Activated T-helper 17 cell treated with anti-CD3 and anti-CD28 coated beads, Interleukin-2, amount 50 U/mL, for 72 hours (primary cell): ENCODE measurements at places on chromosomes 16 and 17.

DNA sequence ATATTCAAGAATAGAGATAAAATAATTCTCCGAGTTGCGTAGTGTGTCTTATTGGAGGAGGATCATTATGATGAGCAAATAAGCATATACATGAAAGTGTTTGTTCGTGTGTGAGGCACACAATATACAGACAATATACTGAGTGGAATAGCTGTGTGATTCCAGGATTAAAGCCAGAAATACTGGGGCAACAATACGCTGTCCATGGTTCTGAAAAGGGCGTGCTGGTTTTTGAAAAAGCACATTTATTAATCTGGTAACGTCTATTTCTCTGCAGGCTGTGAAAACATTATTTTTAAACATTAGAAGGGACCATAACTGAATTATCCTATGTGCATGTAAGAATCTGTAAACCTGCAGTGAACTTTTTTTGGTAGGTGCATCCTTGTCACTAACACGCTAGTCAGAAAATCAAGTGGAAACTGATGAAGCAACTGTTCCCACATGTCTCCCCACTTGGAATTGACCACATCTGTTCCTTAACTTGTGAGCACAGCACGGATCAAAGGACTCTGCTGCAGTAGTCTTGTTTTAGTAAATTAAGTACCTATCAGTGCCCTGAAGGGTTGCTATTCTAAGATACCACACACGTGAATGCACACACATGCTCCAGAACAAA, 346.0 kb downstream of the GRIN2A start:
- no peak for ATAC-seq

DNA sequence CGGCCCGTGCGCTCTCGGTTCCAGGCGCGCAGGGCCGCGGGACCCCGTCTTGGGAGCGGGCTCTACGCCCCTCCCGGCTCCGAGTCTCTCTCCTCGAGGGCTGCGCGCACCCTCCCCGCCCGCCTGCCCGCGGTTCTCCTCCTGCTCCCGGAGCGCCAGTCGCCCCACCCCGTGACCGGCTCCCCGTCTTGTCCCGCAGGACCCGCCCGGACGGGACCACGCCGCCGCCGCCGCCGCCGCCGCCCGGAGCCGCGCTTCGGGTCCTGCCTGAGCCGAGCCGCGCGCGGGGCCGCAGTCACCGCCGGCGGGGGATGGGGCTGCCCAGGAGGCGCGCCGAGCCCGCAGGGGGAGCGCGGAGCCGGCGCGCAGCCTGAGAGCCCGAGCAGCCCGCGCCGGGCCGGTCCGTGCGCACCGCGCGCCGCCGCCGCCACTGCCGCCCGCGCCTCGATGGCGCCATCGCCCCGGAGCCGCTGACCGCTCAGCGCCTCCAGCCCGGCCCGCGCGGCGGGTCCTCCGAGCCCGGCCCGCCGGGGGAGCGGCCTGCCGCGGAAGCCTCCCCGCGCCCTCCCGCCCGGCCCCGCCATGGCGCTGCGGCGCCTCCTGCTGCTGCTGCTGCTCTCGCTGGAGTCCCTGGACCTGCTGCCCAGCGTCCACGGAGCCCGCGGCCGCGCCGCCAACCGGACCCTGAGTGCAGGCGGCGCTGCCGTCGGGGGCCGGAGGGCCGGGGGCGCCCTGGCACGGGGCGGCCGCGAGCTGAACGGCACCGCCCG, at the start of gene SHISA6:
Gene SHISA6 (plus strand): TSS at position 373 of the 770 bp plus-strand sequence.
- no peak for ATAC-seq

GRCh38 chr17:34913001-34913400, 48.3 kb downstream of the CCT6B start:
- ATAC-seq, result no peak

GRCh38 chr17:3641014-3641413, 4.5 kb downstream of the CTNS start:
- no peak for ATAC-seq
